GOT3 (cell line): ENCODE measurements at places on chromosomes 1 and 21.

DNA sequence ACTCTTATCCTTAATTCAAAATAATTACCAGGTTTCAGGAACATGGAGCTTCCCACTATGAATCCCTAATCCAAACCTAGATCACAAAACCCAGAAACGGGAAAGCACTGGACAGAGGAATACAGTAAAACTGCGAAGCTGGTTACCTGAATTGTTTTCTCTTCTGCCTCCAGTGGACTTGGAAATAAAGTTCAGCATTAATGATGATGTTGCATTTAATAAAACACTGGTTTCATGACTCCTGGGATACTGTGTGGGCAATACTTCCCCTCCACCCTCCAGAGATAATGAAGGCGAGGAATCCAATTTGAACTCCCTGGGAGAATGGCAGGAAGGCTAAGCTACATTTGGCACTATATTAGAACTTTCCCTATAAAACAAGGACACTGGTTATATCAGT, 65.1 kb downstream of the WLS start:
- DNase-seq, result no peak

- no peak for DNase-seq
Measured at GRCh38 chr1:171138980-171139379, 46.1 kb upstream of the FMO2 start.

DNA sequence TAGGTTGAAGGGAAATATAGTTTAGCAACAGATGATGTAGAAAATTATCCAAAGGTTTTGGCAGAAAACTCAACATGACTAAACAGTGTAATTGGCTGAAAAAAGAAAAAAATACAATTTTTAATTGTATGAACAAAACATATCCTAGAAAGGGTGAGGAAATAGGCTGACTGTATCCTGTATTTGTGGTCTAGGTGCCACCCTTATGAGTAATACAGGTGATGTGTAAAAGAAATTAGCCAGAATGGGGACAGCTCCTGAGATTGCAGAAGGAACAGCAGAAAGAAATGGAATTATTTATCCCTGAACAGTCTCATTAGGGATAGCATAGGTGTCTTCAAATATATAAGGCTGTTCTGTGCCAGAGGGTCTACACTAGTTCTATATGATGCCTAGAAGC, 24.6 kb downstream of the DNASE2B start:
- DNase-seq, result no peak

DNA sequence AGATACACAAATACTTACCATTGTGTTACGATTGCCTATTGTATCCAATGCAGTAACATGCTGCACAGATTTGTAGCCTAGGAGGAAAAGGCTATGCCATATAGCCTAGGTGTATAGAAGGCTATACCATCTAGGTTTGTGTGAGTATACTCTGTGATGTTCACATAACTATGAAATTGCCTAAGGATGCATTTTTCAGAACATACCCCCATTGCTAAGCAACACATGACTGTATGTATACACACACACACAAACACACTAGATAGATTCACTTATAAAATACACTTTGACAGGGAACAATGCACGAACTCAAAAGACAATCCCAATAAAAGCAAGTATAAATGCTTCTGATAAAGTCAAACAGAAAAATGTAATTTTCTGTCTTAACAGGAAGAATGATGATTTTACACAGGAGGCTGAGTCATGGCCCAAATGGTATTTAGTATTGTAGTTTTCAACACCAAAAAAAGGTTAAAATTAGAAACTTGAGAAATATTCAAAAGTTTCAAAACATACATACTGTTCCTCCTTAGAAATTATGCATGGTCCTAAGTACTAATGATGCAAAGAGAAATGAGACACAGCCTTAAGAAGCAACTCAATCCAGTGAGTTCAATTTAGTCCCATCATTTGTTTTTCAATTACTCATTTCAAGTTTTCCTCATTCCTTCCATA, 12.2 kb downstream of the FH start:
- no peak for DNase-seq

DNA sequence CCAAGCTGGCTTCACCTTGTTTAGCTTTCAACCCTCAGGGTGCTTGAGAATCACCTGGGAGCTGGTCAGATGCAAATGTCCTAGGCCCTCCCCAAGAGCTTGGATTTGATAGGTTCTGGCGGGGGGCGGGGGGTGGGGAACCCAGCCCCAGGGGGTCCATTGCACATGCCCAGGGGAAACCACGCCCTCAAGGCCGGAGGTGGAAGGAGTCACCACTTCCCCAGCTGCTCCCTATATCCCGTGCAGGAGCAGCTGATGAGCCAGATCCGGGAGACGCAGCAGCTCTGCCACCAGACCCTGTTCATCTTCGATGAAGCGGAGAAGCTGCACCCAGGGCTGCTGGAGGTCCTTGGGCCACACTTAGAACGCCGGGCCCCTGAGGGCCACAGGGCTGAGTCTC, 5.8 kb downstream of the TOR3A start:
- no peak for DNase-seq

DNA sequence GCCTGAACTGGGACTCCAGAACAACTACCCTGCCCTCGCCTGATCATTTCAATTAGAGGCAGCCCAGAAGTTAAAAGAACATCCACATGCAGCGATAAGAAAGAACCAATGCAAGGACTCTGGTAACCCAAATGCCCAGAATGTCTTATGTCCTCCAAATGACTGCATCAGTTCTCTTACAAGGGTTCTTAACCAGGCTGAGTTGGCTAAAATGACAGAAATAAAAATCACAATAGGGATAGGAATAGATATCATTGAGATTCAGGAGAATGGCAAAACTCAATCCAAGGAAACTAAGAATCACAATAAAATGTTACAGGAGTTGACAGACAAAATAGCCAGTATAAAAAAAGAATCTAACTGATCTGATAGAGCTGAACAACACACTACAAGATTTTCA, 80.1 kb upstream of the PTGFR start:
- no peak for DNase-seq

DNA sequence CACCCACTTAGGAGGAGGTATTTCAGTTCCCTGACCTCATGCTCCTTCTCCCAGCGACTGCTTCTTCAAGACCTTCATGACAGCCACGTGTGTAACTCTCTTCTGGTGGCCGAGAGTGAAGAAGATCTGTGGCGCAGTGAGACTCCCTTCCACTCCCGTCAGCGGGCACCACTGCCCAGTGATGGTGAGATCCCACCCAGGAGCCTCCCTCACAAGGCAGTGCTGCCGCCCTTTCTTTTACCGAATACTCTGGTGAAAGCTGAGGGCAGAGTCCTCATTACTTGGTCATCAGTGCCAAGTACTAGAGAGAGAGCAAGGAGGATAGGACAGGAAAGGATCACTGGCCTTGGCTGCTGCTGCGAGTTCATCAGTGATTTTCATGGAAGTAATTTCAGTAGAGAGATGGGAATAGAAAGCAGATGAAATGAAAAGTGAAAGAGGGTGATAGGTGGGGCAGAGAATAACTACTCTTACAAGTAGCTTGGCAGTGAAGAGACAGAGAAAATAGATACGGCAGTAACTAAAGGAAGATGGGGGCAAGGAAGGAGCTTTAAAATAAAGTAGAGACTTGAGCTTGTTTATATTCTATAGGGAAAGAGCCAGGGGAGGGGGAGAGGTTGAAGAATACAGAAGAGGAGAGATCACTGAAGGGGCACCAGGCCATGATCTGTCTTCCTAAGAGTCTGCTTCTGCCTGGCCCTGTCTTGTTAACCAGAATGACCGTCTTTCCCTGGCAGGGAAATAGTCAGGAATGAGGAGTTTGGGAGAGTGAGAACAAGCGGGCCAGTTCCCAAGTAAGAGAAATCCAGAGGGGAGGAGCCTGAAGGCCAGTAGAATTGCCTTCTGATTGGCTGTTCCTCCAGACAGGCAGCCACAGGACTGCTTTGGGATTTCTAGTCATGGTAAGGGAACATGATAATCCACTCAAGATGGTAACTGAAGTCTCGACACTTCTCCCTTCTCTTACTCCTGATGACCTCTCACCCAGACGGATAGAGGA, 18.3 kb downstream of the HYI start:
- DNase-seq, result no peak

GRCh38 chr1:232978815-232979214, 28.4 kb downstream of the NTPCR start:
- no peak for DNase-seq

GRCh38 chr1:159882527-159882862, 17.5 kb downstream of the CFAP45 start:
- DNase-seq, result no peak

- no peak for DNase-seq
Measured at GRCh38 chr1:197677313-197677712, 98.0 kb downstream of the DENND1B start.

DNA sequence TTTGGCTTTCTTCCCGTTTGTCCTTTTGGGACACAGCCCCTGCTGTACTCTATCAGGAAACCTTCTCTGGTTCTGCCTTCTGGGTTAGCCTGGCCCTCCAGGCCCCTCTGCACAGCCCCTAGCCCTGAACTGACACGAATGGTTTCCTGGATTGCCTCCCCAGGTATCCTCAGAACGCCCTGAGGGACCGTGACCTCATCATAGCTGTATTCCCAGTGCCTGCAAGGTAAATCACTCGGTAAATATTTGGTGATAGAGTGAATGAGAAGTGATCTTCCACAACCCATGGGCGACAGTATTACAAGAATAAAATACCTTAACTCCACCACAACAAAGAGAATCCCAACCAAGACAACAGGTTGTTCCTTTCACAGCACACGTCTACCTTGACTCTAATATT, 637.2 kb downstream of the SMYD3 start:
- no peak for DNase-seq

- no peak for DNase-seq
Measured at GRCh38 chr21:30515681-30516080, 13.7 kb upstream of the KRTAP19-5 start.

GRCh38 chr1:203219934-203220333, 9.5 kb downstream of the CHIT1 start:
- no peak for DNase-seq

GRCh38 chr1:37474697-37475379, 458 bp downstream of the ZC3H12A start:
- no peak for DNase-seq

GRCh38 chr1:3213730-3214129, 144.7 kb downstream of the PRDM16 start:
- no peak for DNase-seq

DNA sequence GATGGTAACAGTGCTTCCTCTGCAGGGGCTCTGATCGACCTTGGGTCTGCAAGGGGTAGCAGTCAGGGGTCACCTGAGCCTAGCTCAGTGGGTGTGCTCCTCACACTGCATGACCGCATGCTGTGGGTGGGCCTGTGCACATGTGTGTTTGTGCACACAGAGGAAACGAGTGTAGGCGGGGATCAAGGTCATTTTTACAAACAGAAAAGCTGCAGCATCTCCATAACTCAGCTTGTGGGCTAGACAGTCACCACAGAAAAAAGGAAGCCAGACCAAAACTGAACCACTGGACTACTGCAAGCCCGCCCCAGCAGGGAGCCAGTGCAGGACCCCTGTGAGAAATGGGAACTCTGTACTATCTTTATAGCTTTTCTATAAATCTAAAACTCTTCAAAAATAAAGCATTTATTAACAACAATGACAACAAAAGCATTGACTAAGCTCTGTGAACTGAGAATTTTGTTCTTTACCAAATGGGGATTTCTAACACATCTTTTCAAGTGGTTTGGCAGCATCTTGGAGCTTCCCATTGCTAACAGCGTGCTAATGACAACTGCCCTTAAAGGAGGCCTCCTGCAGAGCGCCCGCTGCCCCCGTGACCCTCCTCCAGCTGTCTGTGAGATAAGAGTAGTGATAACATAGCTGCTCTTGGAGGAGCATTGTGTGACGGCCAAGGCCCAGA, 19.9 kb upstream of the NEK2 start:
- no peak for DNase-seq

DNA sequence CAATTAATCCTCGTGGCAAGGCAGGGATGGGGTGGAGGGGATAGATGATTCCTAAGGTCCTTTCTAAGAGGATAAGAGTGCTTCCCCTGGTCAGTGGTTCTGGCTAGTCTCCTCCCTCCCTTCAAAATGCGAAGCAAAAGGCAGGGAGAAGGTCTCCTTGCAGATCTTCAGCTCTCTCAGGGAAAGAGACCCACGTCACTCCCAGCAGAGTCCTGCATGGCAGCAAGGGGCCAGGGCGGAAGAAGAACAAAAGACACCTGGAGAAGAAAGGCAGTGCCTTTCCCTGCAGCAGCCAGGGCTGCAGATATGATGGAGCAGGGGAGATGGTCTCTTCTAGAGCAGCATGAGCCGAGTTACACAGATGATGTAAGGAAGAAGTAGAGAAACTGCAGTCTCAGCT, 29.6 kb upstream of the SLAMF9 start:
- DNase-seq, result no peak

GRCh38 chr1:243293941-243294722, 38.3 kb downstream of the SDCCAG8 start:
- DNase-seq, result no peak

DNA sequence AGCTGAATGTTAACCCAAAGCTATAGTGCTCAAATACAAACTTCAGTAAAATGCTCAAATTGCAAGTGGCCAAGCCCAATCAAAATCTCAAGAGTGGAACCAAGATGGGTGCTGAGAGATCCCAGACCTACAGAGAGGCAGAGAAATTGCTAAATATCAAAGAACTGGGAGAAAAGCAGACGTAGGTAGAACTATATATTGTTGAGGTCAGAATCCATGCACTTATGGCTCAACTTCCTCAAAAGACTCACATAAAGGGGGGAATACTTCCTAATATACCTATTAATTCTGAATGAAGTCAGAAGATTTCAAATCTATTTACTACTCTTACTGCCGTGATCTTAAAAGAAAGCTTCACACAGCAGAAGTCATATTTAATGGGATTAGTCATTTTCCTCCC, 65.2 kb downstream of the PUM1 start:
- DNase-seq, result no peak

- DNase-seq, result no peak
Measured at GRCh38 chr1:156281281-156281680, 1.3 kb downstream of the SMG5 start.

DNA sequence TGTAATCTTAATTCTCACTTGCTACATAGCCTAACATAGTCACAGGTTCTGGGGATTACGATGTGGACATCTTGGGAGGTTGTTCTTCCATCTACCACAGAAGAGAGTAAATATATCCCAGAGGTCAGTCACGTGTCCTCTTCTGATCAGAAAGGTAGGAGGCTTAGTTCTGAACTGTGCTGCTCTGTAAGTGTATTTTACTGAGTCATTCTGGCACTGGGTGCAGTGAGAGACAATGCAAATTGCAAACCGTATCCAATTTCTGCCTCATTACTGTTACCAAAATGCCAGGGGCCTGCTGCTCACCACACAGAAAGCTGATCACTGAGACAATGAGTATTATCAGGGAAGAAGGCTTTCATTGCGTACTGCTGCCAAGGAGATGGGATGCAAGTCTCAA, 104.0 kb downstream of the GABPA start:
- DNase-seq, result no peak
